ENCODE measurements at places on chromosomes 12 and 14. TPM values are rescaled to one million over a fixed set of nuclear protein-coding genes. Genes with fewer than 3 reads are reported as not detected.

ASPG gene
- total RNA-seq, result 12.2 TPM

RTN1 gene
- total RNA-seq, result 0.18 TPM

DNA sequence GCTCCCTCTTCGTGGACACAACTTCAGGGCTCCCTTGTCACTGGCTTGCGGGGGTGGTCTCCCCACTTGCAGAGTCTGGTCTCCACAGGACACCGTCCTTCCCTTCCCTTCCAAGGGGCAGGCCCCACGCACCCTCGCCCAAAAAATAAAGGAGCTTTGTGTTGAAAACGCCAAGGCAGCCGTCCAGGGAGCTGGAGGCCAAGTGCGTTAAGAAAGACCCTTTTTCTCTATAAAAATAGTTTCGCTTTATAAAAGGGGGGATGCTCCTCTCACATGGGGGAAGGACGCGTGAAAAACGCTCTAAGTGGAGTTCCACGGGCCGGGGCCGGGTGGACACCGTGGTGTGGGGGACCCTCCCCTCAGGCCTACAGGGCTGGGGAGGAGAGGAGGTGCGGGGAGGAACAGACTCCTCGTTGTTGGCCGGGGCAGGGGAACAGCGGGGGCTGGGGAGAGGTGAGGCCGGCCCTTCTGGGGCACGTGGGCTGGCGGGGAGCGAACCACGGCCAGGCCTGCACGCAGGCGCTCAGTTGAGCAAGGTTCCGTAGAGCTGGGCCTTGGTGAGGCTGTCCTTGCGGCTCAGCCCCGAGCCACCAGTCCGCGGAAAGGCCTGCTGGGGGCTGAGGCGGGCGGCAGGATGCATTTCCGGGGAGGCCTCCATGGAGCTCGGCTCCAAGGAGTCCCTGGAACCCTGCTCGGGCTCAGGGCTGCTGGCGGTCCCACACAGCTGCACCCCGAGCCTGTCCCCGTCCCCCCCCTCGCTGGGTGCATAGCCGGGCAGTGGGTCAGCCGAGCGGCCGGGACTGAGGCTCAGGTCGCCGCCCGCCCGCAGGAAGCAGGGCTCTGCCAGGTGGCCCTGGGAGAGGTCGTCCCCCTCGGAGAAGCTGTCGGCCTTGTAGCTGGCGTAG lies 49.5 kb downstream of the BEGAIN start:
- no peak for DNase-seq

CEP128 gene
- 12.6 TPM for total RNA-seq

TSPAN11 gene
- 3.0 TPM for total RNA-seq

KRT74 gene
- total RNA-seq, result not detected

DNA sequence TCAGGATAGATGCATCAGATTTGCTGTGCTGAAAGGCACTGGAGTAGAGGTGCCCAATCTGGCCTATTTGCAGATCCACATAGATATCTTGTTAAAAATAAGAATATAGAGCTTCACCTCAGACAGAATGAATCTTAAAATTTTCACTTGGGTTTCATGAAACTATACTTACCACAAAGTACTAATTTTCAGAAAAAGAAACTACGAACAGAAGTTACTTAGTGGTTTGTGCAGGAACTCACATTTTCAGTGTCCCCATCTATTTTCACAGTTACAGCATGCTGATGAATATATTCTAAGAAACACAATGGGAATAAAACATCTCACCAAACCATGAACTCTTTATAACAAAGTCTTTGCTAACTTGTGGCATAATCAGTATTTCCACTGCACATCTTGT lies 449.4 kb downstream of the RERGL start:
- DNase-seq, result no peak

TRAFD1 gene
- 56.9 TPM for total RNA-seq

DNA sequence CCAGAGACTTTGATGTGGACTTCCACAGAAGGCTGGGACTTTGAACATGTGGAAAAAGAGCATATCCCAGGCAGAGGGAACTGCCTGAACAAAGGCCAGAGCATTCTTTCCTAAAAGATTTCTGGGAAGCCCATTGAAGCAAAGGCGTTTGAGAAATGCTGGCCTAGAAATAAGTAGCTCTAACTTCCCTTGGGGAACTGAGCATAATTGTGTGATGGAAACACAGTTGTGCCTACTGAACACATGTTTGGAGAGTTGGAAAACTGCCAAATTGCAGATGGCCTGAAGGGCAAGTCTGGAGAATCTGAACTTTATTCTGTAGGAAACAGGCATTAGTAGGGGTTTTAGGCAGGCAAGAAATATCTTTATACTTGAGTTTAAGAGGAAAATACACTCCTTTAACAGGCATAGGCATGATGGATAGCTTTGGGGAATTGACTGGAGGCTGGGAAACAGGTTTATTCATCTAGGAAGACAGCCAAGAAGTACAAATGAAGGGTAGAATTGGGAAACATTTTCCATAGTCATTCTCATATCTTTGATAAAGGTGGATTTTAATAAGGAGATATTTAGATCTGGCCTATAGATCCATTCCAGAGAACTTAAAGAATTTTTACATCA lies 134.1 kb downstream of the TPH2 start:
- no peak for DNase-seq

DNA sequence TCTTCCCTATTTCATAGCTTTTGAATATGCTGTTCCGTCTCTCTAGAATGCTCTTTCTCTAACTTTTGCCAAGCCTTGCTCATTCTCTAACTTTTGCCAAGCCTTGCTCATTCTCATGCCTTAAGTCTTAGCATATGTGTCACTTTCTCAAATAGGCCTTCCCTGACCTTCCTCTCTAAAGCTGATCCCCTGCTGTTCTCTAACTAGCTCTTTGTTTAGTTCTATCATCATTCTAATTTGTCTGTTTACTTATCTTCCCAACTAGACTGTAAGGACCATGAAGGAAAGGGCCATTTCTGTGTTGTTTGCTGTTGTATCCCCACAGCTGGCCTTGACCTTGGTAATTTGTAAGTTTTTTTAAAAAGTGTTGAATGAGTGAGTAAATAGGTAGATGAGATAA lies 71.1 kb downstream of the ZNF641 start:
- no peak for DNase-seq

KRT6C gene
- total RNA-seq, result 99.0 TPM

GRCh38 chr12:69834576-69834975 lies 9.5 kb downstream of the MYRFL start:
- DNase-seq, result no peak

GRCh38 chr14:99679543-99679942 lies 4.6 kb upstream of the CYP46A1 start:
- DNase-seq, result no peak

DNA sequence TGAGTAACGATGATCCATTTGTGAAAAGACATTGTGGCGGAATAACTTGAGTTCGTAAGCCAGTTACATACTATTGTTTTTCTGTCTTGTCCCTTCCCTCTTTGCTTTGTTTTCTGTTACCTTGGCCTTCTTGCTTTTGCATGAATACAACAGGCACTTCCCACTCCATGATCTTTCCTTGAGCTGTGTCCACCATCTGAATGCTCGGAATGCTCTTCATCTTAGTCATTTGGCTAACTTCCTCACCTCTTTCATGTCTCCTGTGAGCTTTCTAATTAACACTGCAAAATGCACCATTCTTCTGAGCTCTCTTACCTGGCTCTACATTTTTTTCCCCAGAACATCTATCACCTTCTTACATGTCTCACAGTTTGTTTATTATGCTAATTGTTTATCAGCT lies 10.0 kb downstream of the KNTC1 start:
- no peak for DNase-seq

DNA sequence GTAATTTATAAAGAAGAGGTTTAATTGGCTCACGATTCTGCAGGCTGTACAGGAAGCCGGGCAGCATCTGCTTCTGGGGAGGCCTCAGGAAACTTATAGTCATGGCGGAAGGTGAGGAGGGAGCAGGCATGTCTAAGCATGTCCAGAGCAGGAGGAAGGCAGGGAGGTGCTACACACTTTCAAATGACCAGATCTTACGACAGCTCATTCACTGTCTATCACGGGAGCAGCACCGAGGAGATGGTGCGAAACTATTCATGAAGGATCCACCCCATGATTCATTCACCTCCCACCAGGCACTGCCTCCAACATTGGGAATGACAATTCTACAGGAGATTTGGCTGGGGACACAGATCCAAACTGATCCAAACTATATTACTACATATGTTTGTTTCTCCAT lies 10.0 kb downstream of the SFSWAP start:
- no peak for DNase-seq

DNA sequence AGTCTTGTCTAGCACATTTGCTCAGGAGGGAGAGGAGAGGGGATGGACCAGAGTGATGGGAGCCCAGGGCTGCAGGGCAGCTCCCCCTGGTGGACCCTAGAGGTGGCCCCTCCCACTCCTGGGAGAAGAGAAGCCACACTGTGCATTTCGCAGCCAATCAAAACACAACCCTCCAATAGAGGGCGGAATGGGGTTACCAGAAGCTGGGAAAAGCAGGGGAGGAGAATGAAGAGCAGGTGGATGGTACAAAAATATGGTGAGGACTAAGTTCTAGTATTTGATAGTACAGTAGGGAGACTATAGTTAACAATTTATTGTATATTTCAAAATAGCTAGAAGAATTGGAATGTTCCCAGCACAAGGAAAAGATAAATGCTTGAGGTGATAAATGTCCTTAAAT lies 23.6 kb downstream of the VASH1 start:
- DNase-seq, result no peak
